ENCODE measurements at places on chromosomes 2 and 18.
A peak's percentile ranks its signal among the peaks of the same experiment; 100 is the strongest.

DNA sequence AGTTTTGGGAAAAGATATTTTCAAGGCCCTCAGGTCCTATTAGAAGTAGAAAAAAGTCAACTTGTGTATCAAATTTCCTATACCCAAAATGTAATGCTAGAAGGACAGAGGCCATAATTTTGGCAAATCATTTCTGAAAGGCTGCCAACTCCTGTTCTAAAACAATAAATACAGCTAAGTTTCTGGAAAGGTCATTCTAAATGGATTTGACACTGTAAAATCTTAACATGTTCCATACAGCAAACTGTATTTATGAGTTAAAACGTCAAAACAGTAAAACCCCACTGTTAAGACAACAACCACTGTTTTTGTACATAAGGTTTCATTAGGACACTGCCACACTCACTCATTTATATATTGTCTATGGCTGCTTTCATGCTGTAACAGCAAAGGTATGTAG, 9.7 kb downstream of the FAM98A start:
- DNase-seq, result no peak

DNA sequence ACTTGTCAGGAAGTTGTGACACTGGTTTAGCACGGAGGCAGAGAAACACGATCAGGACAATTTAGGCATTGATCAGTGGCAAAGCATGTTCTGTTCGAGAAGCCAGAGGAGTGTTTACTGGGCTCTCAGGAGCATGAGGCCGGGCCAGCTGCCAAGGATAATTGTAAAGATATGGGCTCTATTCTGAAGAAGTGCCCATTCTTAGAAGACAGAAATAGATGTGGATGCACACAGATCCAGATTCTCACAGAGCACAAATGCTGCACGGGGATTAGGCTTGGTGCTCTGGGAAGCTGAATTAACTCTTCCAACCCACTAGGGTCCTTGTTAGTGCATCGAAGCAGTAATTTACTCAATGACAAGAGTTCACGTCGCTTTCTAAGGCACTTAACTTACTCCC, 16.2 kb downstream of the AFF3 start:
- DNase-seq, result no peak

DNA sequence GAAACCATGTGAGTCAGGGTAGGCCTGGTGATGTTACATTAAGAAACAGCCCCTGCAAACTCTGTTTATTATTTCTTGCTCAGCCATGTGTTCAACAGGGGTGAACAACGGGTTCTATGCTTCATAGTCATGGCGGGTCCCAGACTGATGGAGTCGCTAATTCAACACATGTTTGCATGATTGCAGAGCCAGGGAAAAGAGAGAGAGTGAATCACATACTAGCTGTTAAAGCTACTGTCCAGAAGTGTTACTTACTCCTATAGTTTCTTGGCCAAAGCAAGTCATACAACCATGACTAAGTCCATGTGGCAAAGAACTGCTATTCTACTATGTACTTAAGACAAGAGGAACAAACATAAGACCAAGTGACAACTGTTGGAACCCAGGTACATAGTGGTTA, 241.2 kb upstream of the SKOR2 start:
- DNase-seq, result no peak

DNA sequence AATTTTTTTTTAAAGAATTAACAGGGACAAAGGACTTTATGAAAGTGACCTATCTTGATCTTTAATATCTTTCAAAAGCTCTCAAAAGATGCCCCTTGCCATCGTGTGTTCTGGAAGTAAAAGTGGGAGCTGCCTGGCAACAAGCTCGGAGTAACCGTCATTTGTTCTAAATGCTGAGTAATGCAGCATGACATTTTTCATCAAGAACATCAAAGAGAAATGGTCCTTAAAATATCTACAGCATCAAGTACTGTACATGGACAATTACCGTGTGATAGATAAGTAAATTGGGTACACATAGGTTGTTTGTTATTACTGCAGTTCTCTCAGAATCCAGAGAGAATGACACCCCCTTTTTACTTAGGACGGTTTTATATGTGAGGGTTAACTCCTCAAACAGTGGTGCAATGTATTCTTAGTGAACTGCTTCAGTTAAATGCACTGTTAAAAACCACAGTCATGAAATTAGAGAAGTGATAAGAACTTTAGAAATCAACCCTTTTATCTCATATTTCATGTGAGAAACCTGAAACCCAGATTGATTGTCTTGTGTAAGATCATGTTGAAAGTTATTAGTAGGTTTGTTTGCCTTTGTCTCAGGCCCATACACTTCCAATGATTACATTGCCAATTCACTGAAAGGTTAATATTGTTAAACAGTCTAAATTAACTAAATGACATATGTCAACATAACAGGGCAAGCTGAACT, 90.6 kb upstream of the HNMT start:
- peak; percentile 14 for DNase-seq

- DNase-seq, result no peak
Measured at GRCh38 chr18:59083136-59083818, 56.4 kb upstream of the SEC11C start.

- no peak for DNase-seq
Measured at GRCh38 chr2:224973112-224974016, 68.9 kb downstream of the DOCK10 start.

GRCh38 chr2:178730049-178730448, 77.2 kb downstream of the TTN start:
- no peak for DNase-seq
